ENCODE measurements at places on chromosomes 6 and 20.

DNA sequence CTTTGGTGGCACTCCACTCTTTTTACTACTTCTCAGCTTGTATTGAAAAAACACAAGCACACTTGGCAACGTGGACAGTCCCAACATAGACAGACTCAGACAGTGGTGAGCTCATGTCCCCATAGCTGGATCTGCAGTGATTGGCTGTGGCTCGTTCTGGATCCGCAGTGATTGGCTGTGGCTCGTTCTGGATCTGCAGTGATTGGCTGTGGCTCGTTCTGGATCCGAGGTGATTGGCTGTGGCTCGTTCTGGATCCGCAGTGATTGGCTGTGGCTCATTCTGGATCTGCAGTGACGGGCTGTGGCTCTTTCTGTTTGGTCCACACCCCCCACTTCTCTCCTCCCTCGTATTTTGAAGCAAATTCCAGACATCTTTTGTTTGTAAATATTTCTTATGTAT is 28.0 kb downstream of the OSBPL2 start:
- no peak for DNase-seq

DNA sequence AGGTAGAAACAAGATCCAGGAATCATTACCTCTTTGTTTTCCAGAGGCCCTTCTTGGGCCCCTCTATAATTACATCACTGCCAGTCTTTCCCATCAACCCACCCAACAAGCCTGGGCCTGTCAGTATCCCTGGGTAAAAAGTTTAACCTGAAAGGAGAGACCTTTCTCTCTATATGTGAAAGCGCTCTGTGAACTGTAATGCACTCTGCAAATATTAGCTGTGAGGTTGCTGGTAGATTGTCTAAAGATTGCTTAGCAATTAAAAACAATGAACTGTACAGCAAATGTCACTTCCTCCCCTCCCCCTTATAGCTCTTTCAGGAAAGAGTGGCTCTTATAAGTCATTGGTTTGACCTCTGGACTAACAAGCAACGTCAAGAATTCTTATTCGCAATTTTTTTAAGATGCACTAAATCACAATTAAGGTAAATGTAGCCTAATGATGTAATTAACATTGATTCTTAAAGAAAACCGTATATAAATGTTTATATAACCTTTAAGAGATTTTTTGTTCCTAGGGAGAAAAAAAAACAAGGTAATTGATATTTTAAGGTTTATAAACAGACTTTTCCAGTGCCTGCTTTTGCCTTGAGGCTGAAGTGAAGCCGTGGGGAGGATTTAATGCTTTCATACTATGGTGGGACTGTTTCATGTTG is 18.4 kb downstream of the ECT2L start:
- no peak for DNase-seq

DNA sequence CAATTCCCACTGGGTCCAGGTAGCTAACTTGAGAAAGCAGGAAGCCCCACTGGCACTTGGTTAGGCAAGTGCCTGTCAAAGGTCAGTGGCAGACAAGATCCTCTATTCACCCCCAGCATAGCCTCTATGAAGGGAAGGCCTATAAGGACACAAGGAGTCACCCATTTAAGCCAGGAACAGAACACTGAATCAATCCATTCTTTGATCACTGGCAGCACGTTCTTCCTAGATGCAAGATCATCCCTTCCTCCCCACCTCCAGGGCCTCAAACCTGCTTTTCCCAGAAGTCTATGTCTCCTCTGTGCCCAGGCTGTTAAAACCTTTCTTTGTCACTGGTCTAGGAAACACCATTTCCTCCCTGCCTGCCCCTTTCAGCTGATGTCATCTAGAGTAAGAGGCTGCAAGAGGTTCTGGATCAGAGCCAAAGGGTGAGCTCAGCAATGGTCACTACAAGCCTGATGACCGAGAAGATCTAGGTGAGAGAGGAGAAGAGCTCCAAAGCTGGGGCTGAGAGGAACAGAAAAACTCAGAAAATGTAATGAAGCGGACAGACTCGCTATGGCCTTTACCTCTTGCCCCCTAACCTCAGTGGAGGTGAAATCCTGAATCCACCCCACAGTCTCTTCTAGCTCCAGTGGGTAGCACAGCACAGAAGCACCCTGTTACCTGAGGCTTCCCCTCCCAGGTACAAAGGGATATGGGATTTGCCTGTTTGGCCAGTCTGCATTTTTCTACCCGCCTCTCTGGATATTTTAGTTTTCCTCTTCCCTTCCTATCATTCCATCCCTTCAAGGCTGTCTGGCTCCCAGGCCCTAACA is 1.8 kb downstream of the GTPBP2 start:
- peak; percentile 94 for DNase-seq

- DNase-seq, result no peak
These were observed 11.0 kb downstream of the PANK2 start for GRCh38 chr20:3900187-3900604.

DNA sequence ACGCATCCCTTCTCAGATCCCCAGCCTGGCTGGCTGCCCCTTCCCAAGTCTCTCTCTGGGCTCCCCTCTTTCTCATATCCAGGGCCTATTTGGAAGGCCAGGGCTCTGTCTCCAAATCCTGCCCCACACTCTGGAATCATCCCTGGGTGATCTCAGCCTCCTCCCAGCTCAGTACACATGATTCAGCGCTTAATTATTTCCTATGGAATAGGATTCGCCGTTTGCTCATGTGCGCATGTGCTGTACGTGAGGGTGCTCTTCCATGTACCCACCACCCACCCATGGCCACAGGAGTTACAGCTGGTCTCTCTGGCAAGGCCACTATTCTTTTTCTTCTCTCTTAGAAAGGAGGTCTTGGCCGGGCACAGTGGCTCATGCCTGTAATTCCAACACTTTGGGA is 81.7 kb upstream of the FOXP4 start:
- DNase-seq, result peak; percentile 61

- DNase-seq, result no peak
These were observed 5.8 kb upstream of the KCNG1 start for GRCh38 chr20:51028616-51029212.

GRCh38 chr6:81792826-81793225 is 40.3 kb upstream of the TENT5A start:
- peak; percentile 60 for DNase-seq

DNA sequence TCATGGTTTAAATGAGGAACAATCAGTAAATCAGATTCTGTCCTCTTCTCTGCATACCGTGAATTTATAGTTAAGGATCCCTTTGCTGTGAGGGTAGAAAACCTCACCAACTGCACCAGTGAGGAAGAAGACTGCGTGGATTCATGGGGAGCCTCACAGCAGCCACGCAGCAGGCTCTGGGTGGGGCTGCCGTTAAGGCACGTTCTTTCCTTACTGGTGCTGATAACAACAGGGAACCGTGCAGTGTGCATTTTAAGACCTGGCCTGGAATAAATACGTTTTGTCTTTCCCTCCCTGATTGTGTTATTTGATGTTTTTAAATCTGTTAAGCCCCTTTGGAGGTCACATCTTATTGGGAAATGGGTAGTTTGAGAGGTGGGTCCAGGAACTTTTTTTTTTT is 17.6 kb upstream of the MYLK2 start:
- DNase-seq, result no peak

- peak; percentile 88 for DNase-seq
These were observed 17.1 kb downstream of the OR2B2 start for GRCh38 chr6:27894839-27895762.

- no peak for DNase-seq
These were observed 105.2 kb upstream of the LRFN2 start for GRCh38 chr6:40692337-40692736.

GRCh38 chr6:136429264-136430065 is 120.8 kb downstream of the MAP7 start:
- DNase-seq, result no peak

DNA sequence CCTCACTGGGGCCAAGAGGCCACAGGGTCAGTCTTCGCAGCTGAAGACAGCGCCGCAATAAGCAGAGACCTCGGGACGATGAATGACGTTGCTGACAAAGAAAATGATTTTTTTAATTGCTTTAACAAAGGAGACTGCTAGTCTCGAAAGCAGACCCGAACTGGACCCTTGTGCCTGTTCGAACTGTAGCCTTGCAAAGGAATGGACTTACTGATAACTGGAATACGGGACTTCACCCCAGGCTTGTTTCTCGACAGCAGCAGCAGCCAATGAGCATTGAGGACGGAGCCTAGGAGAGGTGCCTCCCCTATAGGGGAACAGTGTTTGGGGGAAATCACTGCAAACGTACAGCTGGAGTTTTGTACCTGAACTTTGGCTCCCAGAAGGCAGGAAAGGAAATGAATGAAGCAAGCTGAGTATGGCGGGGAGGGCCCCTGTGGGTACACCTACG is 1.3 kb upstream of the TAF4 start:
- DNase-seq, result no peak

GRCh38 chr6:167673946-167674345 is 152.8 kb upstream of the AFDN start:
- DNase-seq, result no peak

DNA sequence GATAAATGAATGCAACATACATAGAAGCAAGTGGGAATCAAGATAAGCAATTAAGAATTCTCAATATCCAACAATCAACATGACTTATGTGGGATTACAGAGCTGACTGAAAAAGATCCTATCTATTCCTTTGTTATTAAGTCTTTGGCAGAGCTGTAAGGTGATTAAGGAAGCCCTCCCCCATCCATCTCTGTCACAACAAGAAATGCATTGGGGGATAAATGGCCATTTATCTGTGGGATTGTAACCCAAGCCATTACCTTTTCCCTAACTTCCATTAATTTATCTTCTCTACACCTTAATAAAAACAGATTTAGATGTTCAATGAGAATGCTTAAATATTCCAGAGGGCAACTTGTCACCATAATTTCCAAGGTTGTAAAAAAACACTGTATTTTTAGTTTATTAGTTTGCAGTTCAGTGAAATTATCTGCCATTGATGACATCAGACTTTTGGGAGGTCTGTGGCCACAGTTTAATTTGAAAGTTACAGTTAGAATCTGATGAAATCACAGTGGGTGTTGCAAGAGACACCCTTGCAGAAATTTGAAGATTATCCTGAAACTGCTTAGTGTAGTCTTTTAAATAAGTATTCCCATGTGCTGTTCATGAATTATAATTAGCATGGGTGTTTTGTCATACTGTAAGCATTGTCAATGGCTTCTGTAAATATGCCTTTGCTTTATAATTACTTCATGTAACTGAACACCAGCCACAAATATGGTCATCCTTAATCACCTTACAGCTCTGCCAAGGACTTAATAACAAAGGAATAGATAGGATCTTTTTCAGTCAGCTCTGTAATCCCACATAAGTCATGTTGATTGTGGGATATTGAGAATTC is 49.4 kb upstream of the FYN start:
- DNase-seq, result peak; percentile 23

DNA sequence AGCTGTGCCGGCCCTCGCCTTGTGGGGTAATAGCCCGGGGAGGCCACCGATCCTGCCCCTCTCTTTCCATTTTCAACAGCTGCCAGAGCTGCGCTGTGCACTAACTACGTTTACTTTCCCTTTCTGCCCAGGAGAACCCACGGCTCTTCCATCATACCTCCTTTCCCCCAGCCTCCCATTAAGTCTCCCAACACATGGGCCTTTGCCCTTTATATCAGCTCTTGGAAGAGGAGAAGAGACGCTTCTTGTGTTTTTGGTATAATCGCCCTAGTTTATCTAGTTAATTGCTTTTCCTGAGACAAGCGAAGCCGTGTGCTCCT is 637 bp downstream of the UBR2 start:
- no peak for DNase-seq

DNA sequence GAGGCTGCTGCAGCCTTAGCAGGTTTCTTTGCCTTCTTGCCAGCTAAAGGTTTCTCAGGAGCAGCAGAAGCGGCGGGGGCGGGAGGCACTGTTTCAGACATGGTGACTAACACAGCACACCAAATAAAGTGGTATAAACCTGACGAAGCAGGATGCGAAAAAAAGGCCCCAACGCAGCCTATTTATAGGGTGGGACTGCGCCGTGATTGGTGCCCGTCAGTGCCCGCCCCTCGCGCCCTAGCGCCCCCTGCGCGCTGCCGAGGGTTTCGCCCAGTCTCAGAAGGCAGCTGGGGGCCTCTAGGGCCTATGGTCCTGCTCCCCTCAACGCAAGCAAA is 55.0 kb downstream of the TRIM38 start:
- DNase-seq, result no peak

DNA sequence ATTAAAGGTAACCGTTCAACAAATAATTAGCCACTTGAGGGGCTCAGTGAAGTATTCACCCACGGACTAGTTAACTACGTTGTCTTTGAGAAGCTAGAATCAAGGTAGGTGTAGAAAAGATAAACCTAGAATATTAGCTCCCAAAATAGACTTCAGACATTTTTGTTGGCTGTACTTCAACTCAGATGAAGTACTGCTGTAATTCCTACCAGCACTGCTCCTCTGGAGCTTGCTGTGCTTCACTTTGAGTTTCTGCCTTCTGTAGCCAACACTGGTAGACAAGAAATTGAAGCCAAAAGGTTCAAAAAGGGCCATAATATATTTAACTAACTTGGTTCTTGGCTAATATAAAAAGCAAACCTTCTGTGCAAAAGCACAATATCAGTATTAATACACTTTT is 18.8 kb upstream of the SDHAF4 start:
- no peak for DNase-seq

GRCh38 chr6:30211899-30212298 is 1.3 kb downstream of the TRIM26 start:
- DNase-seq, result no peak

DNA sequence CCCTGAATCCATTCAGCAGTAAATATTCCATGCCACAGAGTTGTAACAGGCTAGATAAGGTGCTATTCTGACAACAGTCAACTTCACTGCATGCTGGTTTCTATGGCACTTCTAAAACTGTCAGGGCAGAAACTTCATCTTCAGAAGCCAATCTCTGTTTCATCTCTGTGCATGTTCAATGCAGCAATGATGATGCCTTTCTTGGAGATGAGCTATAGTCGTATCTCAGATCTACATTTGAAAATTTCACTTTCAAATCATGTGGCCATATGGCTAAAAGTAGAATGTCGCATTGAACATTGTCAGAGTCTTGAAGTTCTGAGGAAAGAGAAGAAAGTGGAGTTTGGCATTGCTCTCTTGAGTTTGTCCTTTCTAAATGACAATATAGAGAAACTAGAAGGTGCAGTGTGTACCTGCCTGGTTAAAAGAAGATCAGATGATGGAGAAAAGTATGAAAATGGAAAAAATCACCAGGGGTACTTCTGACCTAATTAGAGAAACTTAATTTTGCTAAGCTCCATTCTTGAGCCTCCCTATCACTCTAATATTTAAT is 49.0 kb upstream of the VSTM2L start:
- DNase-seq, result no peak

- no peak for DNase-seq
These were observed 62.4 kb downstream of the TFAP2C start for GRCh38 chr20:56691325-56691998.

- no peak for DNase-seq
These were observed 1.7 kb downstream of the PPDPF start for GRCh38 chr20:63522091-63522868.

GRCh38 chr6:37503309-37503965 is 3.7 kb upstream of the CCDC167 start:
- no peak for DNase-seq

Data from Daoy (cell line).